ENCODE measurements at places on chromosomes 3 and 15.

GRCh38 chr15:69744391-69745162 is 292.0 kb downstream of the RPLP1 start:
- no peak for DNase-seq

GRCh38 chr3:30289766-30290165 is 316.6 kb upstream of the TGFBR2 start:
- DNase-seq: no peak

GRCh38 chr3:5768281-5768945 is 580.9 kb downstream of the EDEM1 start:
- DNase-seq: no peak

GRCh38 chr15:58588096-58588495 is 156.3 kb downstream of the LIPC start:
- no peak for DNase-seq

GRCh38 chr15:37452498-37452897 is 352.1 kb upstream of the MEIS2 start:
- no peak for DNase-seq

DNA sequence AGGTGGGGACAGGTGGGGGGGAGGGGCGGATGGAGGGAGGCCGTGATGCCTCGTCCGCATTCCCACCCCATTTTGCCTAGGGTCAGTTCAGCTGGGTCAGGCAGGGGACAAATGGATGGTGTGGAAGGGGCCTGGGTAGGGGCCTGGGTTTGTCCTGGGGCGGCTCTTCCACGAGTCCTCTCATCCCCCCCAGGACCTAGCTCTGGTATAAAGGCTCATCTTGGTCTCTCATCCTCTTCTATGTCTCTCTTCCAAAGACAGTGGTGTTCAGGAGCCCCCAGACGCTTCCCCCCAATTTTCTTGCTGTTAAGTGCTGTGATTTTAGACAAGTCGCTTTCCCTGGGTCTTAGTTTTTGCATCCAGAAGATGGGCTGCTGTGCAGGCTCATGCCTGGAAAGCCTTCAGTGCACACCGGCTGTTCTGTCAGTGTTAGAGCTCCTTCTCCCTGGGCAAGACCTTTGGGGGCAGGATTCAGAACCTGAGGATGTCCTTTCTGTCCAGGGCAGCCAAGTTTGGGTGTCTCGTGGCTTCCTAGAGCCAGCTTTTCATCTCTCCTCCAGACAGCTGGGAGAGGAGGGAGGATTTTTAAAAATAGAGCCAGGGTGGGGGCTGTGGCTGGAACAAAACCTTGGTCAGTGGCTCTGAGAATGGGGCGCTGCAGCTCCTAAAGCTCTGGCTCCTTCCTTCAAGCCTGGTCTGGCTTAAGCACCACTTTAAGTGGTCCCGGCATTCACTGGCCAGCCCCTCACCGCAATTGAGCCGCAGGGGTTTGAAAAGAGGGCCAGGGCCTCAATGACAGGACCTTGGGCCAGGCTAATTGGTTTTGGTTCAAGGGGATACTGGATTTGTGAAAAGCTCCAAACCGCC is 37.7 kb upstream of the POLG start:
- no peak for DNase-seq

DNA sequence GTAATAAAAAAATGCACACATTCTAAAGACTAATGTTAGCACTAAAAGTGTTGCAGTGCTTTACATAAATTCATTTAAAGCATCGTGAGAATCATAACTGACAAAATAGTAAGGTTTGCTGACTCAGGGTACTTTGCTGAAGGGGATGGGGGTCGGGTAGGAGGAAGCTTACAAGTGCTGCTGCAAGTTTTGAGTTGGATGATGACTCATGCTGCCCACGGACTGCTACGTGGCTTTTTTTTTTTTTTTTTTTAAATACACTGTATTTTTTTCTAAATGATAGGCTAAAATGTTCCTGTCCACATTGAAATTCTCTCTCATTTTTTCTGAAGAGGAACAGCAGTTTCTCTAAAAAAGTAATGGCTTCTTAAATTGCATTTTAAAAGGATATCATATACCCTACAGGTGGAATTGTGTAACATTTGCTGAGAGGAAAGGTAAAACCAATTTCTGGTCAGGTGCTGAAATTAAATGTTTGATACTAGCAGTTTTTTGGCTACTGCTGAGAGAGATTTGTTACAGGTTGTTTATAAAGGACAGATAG is 2.2 kb downstream of the MAPK6 start:
- no peak for DNase-seq
